Activated T-helper 1 cell treated with anti-CD3 and anti-CD28 coated beads, Interleukin-2, amount 50 U/mL, for 16 hours (primary cell): ENCODE measurements at places on chromosomes 16 and 17.

DNA sequence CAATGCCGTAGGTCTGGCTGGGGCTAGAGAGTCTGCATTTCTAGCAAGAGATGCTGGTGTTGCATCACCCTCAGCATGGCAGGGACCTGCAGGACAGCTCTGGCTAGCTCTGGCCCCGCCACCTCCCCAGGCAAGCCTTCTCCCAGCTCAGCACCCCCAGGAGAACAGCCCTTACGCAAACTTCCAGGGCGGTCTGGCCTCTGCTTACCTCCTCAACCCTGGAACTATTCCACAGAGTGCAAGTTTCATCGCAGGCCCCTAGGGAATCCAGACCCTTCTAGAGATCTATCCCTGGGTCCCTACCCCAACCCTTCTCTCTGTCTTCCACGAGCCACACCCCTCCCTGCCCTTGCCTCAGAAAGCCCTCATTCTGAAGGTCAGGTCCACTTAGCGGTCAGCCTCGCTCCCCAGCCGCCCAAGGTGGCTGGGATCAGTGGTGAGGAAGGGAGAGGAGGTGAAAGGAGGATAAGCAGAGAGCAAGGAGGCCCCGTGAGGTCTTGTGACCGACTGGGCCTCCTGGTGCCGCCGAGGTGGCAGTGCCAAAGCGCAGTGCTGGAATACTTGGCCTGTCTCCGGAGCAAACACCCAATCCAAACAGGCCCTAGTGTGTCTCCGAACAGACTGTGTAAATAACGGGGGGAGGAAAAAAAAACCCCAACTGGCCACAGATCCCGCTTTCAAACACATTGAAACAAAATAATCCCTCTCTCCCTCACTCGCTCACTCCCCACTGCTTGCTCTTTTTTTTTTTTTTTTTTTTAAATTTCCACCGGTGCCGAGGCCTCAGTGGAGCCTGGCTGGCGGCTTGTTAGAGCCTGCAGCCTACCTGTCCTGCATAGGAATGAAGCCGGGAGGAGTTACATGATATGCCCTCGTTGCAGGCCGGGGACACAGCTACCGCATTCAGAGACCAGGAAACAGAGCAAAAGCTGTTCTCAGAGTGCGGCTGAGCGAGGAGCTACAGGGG, 380.9 kb downstream of the SOX9 start:
- DNase-seq: no peak

DNA sequence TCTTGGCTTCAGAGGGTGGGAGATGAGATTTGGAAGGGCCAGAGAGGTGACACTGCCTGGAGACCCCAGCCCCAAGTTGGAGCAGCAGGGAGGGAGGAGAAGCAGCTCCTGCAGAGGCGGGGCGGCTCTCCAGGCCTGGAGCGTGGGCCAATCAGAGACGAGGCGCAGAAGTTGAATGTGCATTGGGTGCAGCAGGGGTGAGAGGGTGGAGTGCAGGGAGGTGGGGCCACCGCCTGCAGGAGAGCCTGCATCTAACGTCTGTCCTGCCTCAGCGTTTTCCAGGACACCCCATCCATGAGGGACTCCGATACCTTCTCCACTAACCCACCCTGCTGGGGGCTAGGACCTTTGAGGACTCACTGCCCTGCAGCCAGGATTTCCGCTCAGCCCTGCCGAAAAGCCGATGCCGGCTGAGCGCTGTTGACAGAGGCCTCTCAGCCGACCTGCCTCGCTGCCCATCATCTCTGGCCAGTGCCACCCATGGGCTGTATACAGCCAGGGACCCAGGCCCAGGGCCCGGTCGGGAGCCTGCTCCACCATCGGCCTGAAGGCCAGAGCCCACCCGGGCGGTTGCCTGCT, 146.2 kb downstream of the ENGASE start:
- DNase-seq: no peak

- peak; percentile 84 for DNase-seq
These were observed 22.9 kb downstream of the SOCS1 start for GRCh38 chr16:11232852-11233726.

GRCh38 chr16:67703626-67704025, 15.5 kb downstream of the GFOD2 start:
- DNase-seq: no peak

GRCh38 chr17:9389111-9389527, 186.5 kb downstream of the STX8 start:
- no peak for DNase-seq
